Mesendoderm (in vitro differentiated cells): ENCODE measurements at places on chromosomes 11 and 22.

GRCh38 chr11:58222721-58223120 lies 6.0 kb downstream of the OR10Q1 start:
- no peaks in the 10 kb centered on the region for H3K27me3 ChIP-seq
- H3K27ac ChIP-seq = no peak overlapping the region
- no peaks in the 10 kb centered on the region for H3K36me3 ChIP-seq
- H3K4me1 ChIP-seq = no peaks in the 10 kb centered on the region
- DNase-seq = no peak

- no peak overlapping the region for H3K4me3 ChIP-seq
- no peaks in the 10 kb centered on the region for H3K27me3 ChIP-seq
- H3K36me3 ChIP-seq = no peaks in the 10 kb centered on the region
- H3K27ac ChIP-seq = no peak overlapping the region
- peak; percentile 25 for DNase-seq
- peaks cover 5% of the 10 kb centered on the region for H3K4me1 ChIP-seq
Observed at GRCh38 chr22:24289741-24290163, 19.1 kb downstream of the SPECC1L start.

- H3K27ac ChIP-seq = peak overlapping the region; percentile 99
- H3K4me3 ChIP-seq = no peak overlapping the region
- DNase-seq = no peak
- peaks cover 5% of the 10 kb centered on the region for H3K4me1 ChIP-seq
- no peaks in the 10 kb centered on the region for H3K27me3 ChIP-seq
Observed at GRCh38 chr11:63985812-63986155, 454 bp upstream of the OTUB1 start.

DNA sequence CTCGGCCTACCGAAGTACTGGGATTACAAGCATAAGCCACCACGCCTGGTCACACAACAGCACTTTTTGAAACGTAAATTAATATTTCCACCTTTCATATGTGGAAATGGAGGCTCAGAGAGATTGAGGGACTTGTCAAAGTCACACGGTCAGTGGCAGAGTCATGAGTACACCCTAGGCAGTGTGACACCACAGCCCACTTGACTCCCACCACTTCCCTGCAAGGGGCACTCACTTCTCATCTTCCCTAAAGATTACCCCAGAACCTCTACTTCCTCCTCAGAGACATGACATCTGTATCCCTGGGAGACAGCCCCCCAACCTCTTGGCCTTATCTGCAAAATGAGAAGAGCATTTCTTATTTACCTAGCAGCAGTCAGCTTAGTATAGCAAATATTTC lies 16.5 kb upstream of the MYOD1 start:
- H3K27ac ChIP-seq = no peak overlapping the region
- no peak for DNase-seq
- no peaks in the 10 kb centered on the region for H3K36me3 ChIP-seq
- no peak overlapping the region for H3K4me3 ChIP-seq
- H3K4me1 ChIP-seq = no peaks in the 10 kb centered on the region

- H3K4me3 ChIP-seq = no peak overlapping the region
- no peaks in the 10 kb centered on the region for H3K4me1 ChIP-seq
- H3K27ac ChIP-seq = no peak overlapping the region
Observed at GRCh38 chr11:30653606-30654005, 67.5 kb upstream of the MPPED2 start.

DNA sequence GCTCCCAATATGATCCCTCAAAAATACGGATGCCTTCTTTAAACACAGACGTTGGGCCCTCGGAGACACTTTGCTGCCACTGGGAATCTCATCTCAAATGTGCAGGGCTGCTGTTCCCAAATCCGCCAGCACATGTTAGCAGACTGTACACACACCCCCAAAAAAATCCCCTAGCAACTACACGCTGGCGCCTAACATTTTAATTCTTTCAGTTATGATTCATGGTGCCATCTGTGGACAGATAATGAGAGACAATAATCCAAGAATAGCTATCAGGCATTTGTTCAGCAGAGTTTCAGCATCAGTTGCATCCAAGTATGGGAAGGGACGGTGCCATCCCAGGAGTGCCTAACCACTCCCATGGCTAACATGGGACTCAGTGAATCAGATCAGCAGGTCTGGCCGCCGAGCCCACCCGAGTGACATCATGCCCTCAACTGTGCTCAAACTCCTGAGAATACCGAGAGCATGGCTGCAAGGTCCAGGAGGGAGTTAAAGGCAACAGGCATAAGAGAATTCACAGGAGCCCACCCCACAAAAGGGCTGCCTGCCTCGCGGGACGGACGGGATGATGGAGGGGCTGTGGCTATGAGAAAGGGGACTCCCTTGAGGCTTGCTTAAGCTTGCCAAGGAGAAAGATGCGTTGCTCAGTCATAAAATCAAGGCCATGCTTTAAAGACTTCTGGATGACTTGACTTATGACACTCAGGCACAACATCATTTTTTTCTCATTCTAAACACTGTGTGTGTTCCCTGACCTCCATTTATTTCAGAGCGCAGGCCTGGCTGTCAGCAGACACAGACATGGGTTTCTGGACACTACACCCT lies 337.0 kb downstream of the SHANK2 start:
- H3K4me1 ChIP-seq = no peaks in the 10 kb centered on the region
- H3K27me3 ChIP-seq = no peaks in the 10 kb centered on the region
- no peak for DNase-seq
- no peak overlapping the region for H3K4me3 ChIP-seq
